ENCODE measurements at places on chromosomes 5 and 9. TPM values are rescaled to one million over a fixed set of nuclear protein-coding genes. Genes with fewer than 3 reads are reported as not detected.

The EIF4E1B gene
- not detected for total RNA-seq

The NUTM2G gene
- not detected for total RNA-seq

The CNTNAP3B gene
- 87.2 TPM for total RNA-seq

The SLC6A19 gene
- total RNA-seq: not detected

The CATSPER3 gene
- total RNA-seq: not detected
